SK-N-SH (cell line): ENCODE measurements at places on chromosomes 4 and X.

DNA sequence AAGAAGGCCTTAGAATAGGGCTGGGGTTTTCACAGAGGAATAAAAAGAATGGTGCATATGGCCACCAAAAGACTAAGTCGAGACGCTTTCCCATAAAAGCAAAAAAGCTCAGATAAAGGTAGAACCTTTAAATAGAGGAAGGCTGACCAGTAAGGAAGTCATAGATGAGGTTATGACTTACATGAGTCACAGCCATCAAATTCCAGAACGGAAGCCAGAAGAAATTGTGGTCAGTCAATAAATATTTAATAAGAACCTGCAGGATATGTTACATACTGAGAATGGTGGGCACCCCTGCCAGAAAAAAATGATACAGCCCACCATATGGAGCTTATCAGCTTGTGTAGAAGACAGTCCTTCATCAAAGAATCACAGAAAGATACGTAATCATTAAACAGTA is 120.1 kb downstream of the MANBA start:
- DNase-seq, result no peak

GRCh38 chr4:78312989-78313753 is 238.4 kb upstream of the ANXA3 start:
- DNase-seq, result no peak

DNA sequence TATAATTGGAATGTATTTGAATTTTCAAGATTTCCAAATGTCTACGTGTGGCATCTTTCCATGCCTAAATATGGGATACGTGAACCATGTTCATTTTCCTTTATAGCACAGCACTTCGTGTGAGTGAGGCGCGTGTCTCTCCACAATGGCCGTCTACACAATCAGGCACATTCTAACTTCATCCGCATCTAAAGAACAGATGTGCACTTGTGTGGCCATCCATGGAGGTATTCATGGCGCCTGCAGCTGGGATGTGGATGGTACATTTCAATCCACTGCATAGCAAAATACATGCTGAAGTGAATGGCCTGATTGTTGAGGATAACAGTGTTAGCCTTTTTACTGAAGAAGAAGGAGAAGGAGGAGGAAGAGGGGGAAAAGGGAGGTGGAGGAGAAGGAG is 34.5 kb upstream of the TRIM2 start:
- DNase-seq, result no peak

- DNase-seq, result no peak
These were observed 52.9 kb downstream of the SUPT20HL2 start for GRCh38 chrX:24260842-24261550.

- no peak for DNase-seq
These were observed 5.9 kb downstream of the LAMP2 start for GRCh38 chrX:120463241-120463640.

DNA sequence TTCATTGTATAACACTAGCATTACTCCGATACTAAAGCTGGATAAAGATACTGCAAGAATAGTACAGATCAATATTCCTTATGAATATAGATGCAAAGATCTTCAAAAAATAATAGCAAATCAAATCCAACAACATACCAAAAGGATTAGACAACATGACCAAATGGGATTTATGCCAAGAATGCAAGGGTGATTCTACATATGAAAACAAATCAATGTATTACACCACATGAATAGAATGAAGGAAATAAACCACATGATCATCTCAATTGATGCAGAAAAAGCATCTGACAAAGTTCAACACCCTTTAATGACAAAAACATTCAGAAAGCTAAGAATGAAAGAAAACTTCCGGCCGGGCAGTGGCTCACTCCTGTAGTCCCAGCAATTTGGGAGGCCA is 42.8 kb downstream of the CUL4B start:
- DNase-seq, result no peak

GRCh38 chr4:179843370-179843769 is 2399.8 kb upstream of the TENM3 start:
- no peak for DNase-seq

- no peak for DNase-seq
These were observed 25.4 kb downstream of the SEC31A start for GRCh38 chr4:82865592-82865991.

- no peak for DNase-seq
These were observed 195.7 kb upstream of the GK2 start for GRCh38 chr4:79603681-79604080.

DNA sequence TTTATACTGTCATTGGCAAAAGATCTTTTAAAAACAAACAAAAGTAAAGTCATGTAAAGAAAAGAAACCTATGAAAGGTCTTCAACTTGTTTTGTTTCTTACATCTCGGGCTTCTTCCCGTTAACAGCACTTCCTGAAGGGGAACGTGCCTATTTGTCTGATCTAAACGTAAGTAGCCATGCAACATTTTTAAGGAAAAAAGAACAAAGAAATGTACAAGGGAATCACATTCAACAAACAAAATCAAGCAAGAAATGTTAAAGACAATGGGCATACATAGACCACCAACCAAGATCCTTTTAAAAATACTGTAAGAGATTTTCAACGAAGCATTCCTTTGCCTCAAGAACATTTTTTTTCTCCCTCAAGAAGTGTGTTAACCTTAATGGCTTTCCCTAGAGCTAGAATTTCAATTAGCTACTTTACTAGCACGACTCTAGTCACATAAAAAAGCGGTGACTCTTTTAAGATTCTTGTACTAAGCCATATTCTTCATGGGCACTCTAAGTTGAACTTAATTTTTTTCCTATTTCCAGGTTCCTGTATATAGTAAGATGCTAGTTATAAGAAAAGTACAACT is 112.0 kb upstream of the TTC29 start:
- no peak for DNase-seq

GRCh38 chr4:109755656-109756055 is 25.8 kb upstream of the PLA2G12A start:
- DNase-seq, result no peak

DNA sequence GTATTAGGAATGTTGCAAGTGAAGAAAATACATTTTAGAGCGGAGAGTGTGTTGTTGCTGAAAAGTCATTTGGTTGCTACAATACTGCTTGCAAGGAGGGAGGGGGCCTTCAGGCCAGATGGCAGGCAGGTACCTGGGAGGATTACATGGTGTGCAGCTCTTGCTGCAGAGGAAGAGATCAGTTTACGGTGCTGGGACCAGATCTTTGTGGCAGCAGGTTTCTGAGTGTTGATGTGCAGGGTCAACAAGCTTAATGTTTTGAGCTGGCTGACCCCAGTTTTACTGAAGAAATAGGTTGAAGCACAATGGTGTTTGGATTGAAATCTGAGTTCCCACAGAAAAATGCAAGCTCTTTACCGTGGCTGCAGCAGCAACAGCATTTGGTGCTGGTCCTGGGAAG is 96.4 kb upstream of the DDIT4L start:
- no peak for DNase-seq

- no peak for DNase-seq
These were observed 61.0 kb upstream of the DCAF8L1 start for GRCh38 chrX:28042260-28042659.
